ENCODE measurements at places on chromosomes 16 and 17.

- DNase-seq: no peak
Measured at GRCh38 chr16:1278477-1278876, 22.6 kb downstream of the TPSD1 start.

- DNase-seq: no peak
Measured at GRCh38 chr17:10061111-10061845, 137.1 kb downstream of the GAS7 start.

GRCh38 chr17:43767053-43767712 lies 8.6 kb upstream of the SOST start:
- DNase-seq: no peak

DNA sequence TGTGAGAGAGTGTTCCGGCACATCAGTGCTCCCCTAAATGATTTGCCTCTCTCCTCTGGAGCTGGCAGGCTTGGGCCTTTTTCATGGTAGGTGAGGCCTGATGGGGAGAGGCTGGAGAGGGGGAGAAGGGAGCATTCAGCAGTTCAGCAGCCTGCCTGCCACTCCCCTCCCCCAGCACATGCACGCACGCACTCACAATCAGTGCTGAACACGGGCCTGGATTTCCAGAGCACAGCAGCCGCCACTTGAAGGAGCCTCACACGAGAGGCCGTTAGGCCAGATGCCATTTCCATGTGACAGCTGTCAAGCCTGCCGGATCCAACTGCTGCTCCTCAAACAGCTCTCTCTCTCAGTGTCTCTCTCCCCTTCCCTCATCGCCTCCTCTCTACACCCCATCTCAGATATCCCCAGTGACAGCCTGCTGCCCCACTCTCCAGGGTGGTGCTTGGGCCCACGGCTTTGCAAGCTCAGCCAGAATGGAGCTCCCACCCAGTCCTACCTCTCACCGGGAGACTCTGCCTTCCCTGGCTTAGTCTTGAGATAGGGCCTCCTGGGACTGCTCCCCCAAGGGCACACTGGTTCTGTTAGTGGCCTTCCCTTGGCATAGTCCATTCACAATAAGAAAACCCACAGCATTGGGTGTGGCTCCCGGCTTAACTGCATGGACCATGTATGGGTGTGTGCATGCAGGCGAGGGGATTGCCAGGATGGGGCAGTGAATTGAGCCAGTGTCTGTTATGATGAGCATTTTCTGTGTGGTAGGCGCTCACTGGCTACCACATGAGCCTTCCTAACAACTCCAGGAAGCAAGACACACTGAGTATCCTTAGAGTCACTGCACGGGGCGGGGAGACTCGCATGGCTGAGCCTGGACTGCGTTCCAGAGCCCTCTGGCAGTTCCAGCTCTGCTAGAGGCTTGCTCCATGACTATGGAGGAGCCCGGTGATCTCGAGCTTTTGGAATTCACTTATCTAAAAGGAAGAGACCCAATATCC lies 226.2 kb downstream of the CCDC182 start:
- DNase-seq: no peak

GRCh38 chr16:50972876-50973275 lies 178.2 kb downstream of the SALL1 start:
- no peak for DNase-seq

GRCh38 chr16:85227946-85228862 lies 115.9 kb upstream of the CIBAR2 start:
- DNase-seq: no peak

DNA sequence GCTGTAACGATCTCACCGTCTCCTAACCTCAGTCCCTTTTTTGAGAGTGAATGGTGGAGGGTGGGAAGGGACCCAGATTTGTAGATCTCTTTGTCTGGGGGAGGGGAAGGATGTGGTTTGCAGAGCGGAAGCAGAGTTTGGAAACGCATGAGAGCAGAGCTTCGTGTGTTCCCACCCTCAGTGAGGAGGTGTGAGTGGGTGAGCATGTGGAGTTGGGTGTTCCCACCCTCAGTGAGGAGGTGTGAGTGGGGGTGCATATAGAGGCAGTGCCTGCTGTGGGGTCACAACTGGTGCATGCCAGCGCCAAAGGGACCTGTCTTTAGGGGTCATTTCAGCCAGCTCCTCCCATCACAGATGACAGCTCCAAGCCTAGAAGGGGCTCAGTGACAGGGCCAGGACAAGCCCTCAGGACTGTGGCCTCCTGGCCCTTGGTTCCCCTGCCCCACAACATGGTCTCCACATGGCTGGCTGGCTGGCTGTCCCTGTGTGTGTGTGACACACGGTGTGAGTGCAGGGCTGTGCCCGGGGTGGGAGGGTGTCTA lies 1.8 kb upstream of the CISD3 start:
- DNase-seq: no peak

GRCh38 chr16:10980813-10981212 lies 36.4 kb downstream of the CLEC16A start:
- no peak for DNase-seq

DNA sequence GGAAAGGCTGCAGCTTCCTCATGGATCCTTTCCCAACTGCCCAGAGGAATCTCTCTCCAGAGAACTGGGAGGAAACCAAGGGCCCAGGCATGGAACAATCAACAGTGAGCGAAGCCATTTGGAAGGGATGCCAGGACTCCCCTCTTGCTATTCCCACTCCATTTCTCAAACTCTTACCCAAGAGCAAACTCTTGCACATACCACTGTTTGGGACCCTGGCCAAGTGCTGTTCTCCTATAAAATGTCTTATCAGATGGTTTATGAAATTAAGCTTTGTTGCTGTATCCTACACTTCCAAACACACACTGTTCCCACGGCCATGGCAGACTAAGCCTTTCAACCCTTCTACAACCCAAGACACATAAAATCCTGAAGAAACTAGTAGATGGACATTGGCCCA lies 48.3 kb upstream of the AXIN2 start:
- no peak for DNase-seq

DNA sequence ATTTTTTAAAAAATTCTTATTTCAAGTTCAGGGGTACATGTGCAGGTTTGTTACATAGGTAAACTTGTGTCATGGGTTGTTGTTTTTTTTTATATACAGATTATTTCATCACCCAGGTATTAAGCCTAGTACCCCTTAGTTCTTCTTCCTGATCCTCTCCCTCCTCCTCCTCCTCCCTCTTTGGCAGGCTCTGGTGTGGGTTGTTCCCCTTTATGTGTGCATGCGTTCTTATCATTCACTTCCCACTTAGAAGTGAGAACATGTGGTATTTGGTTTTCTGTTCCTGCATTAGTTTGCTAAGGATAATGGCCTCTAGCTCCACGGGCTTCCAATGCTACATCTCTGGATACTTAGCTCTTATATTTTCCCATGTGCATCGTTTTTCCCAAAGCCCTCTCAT lies 404.4 kb downstream of the HAPSTR1 start:
- no peak for DNase-seq

GRCh38 chr16:87515475-87516330 lies 22.9 kb upstream of the ZCCHC14 start:
- DNase-seq: no peak

DNA sequence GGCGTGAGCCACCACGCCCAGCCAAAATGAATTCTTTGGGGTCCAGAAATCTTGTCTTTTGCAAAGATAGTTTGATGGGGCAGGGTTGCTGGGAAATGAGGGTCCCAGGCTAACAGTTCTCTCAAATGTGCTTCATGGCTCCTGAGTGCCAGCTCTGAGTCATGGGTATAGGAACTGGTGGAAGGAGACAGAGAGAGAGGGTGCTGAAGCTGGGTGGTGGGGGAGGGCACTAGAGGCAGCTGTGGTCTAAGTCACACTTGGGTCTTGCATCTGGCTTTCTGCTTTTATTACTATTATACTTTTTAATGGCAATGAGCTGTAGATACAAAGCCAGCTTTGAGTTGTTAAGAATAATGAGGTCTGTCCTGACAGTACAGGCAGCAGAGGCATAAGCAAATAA lies 54.6 kb downstream of the PRKCA start:
- no peak for DNase-seq

GRCh38 chr16:379961-380761 lies 1.6 kb downstream of the PGAP6 start:
- no peak for DNase-seq

- DNase-seq: no peak
Measured at GRCh38 chr17:49219987-49220386, 9.5 kb downstream of the ABI3 start.

DNA sequence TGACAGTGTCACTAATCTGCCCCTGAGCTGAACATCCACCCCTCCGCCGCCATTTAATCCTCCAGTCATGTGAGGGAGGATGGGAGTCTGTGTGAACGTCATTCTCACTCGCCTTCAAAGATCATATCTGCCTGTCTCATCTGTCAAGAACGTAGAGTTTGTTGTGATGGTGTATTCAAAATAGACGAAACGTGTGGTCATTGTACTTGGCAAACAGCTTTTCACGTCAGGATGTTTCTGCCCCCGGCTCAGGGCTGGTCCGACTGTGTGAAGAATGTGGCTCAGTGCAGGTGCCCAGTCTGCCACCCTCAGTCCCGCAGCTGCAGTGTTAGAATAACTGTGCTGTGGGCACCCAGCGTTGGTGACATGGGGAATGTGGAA lies 148.0 kb downstream of the KCNJ12 start:
- no peak for DNase-seq

DNA sequence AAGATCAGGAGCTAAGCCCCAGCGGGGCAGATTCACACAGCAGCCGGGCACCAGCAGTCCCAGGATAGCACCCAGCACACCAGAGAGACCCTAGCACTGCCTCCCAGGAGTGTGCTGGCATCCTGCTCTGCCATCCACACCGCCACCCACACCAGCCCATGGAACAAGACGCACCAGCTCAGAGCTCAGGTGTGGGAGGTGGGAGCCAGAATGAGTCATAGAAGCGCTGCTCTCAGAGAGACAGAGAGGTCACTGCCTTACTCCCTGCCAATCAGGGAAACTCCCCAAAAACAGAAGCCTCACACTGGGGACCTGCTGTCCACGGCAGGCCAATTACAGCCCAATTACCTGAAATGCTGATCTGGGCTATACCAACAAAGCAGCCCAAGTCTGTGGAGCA lies 64.9 kb downstream of the CDYL2 start:
- DNase-seq: no peak

DNA sequence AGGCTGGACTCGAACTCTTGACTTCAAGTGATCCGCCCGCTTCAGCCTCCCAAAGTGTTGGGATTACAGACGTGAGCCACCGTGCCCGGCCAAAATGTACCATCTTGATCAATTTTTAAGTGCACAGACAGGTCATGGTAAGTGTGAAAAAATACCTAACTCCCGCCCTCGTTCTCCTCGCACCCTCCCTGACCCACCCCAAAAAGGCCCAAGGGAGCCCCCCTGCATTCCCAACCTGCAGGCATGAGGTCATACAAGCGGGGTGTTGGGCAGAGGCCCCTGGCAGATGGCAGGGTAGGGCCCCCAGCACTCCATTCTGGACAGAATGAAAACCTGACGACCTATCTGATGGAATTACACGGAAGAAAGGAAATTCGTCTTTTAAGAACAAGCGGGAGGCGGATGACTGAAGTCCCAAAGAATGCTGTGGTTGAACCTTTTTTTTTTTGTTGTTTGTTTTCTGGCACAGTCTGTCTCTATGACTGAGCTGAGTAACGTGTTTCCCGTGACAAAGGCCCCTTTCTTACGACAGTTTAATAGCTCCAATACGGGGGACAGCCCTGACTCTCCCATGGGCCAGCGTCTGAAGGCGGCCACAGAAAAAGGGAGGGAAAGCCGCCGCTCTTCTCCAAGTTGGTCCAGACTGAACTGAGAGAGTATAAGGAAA lies 376.4 kb downstream of the SLC39A11 start:
- no peak for DNase-seq

GRCh38 chr16:1530883-1531637 lies 2.4 kb upstream of the TMEM204 start:
- DNase-seq: no peak

GRCh38 chr16:23293016-23293415 lies 9.1 kb upstream of the SCNN1B start:
- DNase-seq: no peak

GRCh38 chr16:86502856-86503748 lies 7.2 kb upstream of the FOXF1 start:
- no peak for DNase-seq

DNA sequence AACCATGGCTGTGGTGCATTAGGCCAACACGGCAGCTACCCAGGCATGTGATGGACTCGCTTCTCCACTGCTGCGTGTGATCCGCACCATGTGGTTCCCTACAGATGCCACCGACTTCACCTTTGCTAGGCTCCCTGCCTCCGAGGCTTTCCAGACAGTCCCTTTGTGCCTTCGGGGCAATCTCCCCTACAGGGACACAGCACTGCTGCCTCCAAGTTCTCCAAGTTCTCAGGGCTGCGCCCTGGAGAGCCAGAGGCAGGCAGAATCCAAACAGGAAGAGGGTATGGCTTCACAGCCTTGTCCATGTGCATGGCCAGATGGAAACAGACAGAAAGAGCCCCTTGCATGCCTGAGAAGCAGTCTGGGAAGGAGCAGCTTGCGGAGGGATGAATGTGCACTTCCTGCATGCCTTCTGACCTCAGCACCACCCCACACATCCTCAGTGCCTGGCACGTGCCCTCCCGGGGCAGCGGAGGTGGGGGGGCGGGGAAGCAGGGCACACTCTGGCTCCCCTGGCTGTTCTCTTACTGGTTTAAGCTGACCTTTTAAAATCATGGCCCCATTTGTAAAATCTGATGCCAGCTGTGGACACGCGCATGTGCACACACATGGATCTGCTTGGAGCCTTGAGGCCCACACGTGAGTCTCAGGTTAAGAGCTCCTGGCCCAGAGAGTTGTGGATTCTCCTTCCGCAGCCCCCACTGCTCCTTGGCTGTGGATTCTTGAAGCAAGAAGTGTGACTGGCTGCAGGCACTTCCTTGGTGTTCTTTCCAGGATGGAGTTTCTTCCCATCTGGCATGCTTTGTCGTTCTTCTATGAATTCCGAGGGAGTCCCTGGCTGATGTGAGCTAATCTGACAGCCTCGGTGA lies 55.3 kb upstream of the MTSS2 start:
- DNase-seq: peak; percentile 71

GRCh38 chr17:77341069-77341541 lies 200.3 kb downstream of the SEC14L1 start:
- peak; percentile 34 for DNase-seq

DNA sequence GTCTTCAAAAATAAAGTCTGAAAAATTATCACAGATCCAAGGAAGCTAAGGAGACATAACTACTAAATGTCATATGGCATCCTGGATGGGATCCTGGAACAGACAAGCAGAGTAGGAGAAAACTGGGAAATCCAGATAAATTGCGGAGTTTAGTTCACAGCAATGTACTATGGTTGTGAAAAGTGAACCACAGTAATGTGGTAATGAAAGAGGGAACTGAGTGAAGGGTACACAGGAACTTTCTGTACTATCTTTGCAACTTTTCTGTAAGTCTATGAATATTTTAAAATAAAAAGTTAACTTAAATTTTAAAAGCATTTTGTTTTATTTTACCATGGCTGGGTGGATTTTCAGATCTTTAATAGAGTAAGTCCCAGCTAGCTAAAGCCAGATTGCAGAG lies 16.3 kb downstream of the SLFN12L start:
- no peak for DNase-seq
